Stimulated activated naive CD4-positive, alpha-beta T cell (primary cell): ENCODE measurements at places on chromosomes 6 and 20.

GRCh38 chr6:74939151-74939708, 266.6 kb downstream of the COL12A1 start:
- DNase-seq = no peak

- no peak for DNase-seq
Measured at GRCh38 chr6:13638626-13639025, 23.5 kb downstream of the NOL7 start.

GRCh38 chr6:89941031-89941762, 46.9 kb downstream of the GJA10 start:
- no peak for DNase-seq

- DNase-seq = no peak
Measured at GRCh38 chr6:69917834-69918233, 51.5 kb downstream of the COL19A1 start.
